Stimulated activated CD4-positive, alpha-beta T cell treated with anti-CD3 and anti-CD28 coated beads, Interleukin-4, amount 100 ng/mL, for 4 hours (primary cell): ENCODE measurements at places on chromosomes 12 and 14.

DNA sequence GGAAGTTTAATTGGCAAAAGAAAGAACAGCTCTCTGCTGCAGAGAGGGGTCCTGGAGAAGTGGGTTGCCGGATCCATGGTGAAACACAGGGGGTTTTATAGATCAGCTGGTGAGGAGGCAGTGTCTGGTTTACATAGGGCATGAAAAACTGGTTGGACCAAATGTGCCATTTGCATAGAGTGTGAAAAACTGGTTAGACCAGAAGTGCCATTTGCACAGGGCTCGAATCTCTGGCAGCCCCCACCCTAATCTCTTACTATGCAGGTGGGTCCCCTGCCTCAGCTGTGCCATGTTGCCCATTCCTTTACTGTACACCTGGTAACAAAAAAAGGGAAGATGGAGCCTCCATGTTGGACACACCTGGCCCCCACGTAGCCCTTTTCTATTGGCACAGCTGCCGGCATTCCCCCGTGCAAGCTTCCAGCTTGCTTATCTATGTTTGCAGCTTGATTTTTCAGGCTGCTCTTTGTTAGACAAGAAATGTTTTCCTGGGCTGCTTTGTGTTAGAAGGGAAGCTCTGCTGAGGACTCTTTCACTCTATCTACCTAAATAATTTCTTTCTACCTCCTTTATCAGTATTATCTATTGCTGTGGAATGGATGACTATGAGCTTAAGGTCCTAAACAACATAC is 61.1 kb upstream of the TMEM132D start:
- DNase-seq: no peak

DNA sequence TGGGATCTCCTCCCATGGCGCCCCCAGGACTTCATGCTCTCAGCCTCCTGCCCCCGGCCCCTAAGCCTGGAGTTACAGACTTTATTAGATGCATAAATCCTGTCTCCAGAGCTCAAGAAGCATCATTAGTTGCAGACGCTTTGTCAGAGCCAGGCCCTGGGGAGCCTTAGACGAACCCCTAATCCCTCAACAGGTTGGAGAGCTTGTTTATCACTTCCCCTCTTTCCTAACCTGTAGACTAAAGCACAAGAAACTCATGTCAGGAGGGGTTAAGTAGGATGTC is 260 bp upstream of the NPFF start:
- DNase-seq: no peak

DNA sequence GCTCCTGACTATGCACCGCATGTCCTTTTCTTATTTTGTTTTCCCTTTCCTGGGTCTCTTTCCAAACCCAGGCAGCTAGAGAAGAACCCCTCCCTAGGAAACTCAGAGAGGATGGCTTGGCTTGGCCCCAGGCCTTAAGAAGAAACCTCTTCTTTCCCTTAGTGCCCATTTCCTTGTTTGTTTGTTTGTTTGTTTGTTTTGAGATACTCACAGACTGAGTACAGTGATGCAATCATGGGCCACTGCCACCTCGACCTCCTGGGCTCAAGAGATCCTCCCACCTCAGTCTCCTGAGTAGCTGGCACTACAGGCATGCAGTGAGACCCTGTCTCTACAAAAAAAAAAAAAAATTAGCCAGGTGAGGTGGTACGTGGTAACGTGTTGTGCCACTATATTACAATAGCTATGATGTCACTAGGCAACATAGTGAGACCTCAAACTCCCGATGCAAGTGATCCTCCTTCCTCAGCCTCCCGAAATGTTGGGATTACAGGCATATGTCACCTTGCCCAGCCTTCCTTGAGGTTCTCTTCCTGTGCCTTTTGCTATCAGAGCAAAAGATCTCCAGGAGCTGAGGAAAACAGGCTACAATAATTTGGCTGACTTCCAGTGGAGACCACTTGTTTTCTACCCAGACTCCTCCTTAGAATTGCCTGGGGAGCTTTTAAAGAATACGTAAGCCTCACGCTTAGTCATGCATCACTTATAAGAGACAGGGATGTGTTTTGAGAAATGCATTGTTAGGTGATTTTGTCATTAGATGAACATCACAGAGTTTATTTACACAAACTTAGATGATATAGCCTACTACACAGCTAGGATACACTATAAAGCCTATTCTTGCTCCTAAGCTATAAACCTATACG is 34.5 kb upstream of the LGALS3 start:
- DNase-seq: no peak

DNA sequence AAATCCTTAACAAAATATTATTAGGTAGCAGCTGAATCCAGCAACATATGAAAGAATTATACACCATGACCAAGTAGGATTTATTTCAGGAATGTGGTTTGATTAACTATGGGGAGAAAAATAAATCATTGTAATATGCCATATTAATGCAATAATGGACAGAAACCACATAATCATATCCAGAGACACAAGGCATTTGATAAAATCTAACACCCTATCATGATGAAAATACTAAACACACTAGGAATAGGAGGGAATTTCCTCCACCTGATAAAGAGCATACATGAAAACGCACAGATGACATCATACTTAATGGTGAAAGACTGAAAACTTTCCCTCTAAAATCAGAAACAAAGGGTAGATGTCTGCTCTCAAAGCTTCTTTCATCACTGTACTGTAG is 238.9 kb downstream of the PHLDA1 start:
- no peak for DNase-seq

DNA sequence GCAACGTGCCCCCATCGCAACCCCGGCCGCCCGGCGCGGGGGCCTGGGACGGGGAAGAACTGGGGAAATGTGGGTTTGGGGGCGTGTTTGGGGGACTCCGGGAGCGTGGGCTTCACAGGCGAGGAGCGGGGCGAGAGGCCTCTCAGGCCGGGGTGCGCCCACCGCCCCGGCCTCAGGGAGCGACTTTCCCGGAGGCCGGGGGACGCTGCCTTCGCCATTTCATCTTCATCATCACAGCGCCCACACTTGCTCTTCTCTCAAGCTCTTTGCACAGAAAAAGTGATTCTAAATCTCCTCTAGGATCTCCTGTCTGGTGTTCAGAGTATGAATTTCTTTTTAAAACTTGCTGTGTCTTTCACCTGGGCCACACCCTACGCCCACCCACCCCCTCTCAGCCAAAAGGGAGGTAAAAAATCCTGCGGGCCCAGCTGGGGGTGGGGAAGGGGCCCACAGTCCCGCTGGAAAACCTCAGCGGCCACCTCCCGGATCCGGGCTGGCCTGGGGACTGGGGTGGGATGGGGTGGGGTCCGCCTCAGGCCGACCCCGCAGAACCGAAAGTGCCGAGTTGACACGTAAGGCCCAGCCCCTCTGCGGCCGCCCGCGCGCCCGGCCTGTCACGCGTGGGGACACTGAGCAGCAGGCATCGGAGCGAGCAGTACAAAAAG is 7.4 kb downstream of the CDKN1B start:
- peak; percentile 27 for DNase-seq
